Activated CD8-positive, alpha-beta memory T cell treated with anti-CD3 and anti-CD28 coated beads for 1 hour (primary cell): ENCODE measurements at places on chromosomes 2 and 18.

- DNase-seq, result no peak
These were observed 4.9 kb downstream of the TANC1 start for GRCh38 chr2:158973116-158973956.

GRCh38 chr2:232562515-232563151 lies 12.1 kb downstream of the EIF4E2 start:
- no peak for DNase-seq

- no peak for DNase-seq
These were observed 404.6 kb downstream of the ARHGAP15 start for GRCh38 chr2:143533846-143534245.

- DNase-seq, result no peak
These were observed 370.7 kb upstream of the MEX3C start for GRCh38 chr18:51568151-51568550.

DNA sequence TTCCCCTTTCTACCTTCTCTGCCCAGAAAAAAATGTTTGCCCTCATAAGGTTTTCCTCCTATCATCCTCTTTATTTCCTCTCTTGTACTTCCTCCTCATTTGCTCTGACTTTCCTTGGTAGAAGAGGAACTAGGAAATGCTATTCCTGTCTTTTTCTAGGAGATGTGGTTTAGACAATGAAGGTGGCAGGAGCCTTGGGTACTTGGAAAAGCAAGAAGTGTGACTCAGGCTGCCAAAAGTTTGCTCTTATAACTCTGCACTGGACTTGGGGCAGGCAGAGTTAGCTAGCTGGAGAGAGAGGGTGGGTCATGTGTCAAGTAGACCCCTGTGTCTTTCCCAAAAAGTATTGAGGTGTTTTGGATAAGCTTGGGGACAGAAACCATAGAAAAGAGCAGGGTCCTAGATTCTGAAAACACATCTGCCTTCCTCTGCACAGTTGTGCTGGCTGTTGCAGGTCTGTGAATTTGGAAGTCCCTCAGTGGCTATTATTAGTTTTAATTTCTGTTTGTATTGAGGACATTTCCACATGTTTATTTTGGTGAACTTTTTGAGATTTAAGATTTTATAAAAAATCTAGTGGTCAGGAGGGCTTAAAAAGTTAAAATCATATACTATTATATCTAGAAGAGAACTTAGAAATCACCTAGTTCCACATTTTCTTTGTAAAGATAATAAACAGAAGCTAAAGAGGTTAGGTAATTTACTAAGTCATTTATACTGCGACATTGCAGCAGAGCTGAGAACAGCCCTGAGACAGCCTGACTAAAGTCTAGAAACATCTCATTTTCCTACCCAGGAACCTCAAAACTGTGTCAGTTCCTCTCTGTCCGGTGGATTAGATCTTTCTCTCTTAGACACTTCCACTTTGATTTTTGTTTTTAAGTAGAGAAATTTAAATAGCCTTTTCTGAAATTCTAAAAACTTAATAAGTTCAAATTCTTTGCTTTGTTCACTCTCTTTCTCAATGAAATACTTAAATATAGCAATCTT lies 16.0 kb downstream of the INSIG2 start:
- no peak for DNase-seq
